Activated CD4-positive, alpha-beta T cell treated with anti-CD3 and anti-CD28 coated beads, Interleukin-2, amount 10 ng/mL, durations not matched to agents 24 days and 14 days (primary cell): ENCODE measurements at places on chromosomes 5 and 9.

GRCh38 chr9:117490199-117490598 lies 75.3 kb upstream of the ASTN2 start:
- no peak for DNase-seq

DNA sequence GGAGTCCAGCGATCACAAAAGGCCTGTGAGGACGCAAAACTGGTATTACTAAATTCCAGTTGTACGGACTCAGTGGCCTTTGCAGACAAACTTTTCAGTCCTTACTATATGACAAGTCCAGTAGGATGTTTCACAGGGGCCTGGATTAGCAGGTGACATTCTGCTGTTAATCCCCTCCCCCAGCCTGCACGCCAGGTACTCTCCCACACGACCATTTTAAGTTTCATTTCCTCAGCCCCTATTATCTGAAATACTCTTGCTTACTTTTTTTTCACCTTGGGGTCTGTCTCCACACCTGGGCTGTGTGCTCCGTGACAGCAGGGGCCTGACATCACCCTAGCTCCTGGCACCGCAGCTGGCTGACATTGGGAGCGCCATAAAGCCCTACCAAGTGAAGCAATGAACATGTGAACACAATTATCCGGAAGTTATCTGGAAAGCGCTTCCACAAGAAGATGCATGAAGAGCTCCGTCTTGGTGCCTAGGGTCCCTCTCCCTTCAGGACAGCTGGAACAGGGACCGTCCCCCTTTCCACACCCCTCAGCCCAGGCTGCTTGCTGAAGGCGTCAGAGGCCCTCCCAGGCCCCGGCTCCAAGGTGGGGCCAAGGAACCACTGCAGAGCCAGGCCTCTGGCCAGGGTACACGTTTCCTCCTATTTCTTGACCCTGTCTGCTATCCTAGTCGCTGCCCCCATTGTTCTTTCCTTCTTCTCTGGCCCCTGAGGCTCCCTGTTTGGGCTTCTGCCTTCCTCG lies 39.7 kb upstream of the ZNF622 start:
- DNase-seq: no peak

- peak; percentile 80 for DNase-seq
These were observed 52.5 kb downstream of the FNBP1 start for GRCh38 chr9:129990269-129991010.

DNA sequence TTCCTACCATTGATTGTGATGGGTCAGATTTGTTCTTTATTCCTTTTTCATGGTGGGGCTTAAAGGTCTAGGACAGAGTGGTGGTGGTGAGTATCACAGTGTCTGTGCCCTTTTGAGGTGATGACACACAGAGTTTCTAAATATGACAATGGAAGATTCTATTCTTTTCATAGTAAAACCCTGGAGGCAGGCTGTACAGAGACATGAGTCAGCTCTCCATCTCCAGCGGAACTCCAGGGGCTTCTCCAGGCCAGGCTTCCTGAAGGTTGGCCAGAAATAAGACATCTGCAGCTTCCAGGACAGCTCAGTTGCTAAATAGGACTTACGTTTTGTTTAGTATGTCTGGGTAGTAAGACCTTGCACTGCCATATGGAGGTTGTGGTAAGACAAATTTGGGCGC lies 229.5 kb downstream of the CD180 start:
- DNase-seq: no peak

DNA sequence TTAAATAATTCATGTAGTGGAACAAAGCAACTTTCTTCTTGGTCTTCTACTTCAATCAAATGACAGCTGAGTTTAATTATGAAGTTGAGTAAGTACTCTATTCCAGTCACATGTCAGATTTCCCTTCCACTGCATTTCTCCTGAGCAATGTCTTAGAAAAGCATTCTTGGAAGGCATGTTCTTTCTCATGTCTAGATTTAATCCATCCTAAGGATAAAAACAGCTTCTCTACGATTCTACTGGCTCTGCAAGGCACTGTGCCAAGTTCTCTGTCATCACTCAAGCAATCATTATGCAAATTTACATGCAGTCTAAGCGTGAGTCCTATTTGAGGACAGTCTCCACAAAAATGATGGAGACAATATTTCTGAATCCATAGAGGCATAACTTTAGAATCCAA lies 142.4 kb downstream of the YIPF5 start:
- DNase-seq: no peak

- DNase-seq: peak; percentile 27
These were observed 98.0 kb upstream of the MAP1B start for GRCh38 chr5:72009280-72009679.

DNA sequence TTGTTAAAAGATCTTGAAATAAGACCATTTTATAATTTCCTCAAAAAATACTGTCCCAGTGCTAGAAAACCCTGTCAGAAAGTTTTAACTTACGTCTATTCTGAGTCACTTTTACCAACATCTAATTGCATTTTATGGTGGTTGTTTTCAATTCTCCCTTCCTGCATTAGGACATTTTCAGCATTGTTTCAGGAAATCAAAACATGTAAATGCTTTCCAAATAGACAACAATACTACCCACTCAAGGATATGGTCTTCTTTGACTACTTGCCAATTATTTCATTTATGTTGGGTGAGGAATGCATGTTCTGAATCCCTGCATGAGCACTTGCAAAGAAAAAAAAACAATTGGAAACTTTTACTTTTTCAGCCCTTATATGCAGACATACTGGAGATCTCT lies 284.6 kb upstream of the PDE4D start:
- DNase-seq: no peak

DNA sequence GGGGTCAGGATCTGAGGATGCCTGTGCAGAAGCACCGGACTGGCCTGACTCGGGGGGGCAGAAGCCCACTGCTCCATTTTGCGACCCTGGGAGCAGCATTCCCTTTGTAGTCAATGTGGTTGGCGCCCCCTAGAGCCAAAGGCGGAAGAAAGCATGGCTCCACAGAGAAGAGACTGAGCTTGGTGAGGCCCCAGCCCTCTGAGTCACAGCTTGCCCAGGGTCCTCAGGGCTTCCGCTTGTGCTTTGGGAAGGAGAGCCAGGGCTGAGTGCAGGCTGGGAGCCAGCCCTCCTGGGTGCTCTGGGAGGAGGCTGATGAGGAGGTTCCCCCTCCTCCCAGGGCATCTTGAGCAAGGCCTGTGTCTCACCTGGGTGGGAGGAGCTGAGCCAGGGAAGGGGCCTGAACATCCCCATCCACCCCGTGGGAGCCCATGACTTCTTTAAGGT lies 5.5 kb upstream of the AQP3 start:
- DNase-seq: peak; percentile 84

GRCh38 chr5:165224366-165225045 lies 1719.1 kb downstream of the MAT2B start:
- no peak for DNase-seq

- no peak for DNase-seq
These were observed 16.8 kb downstream of the ANXA1 start for GRCh38 chr9:73168298-73168934.

- DNase-seq: no peak
These were observed 64.8 kb downstream of the UNC13B start for GRCh38 chr9:35226651-35227050.

- no peak for DNase-seq
These were observed 53.6 kb downstream of the GADD45G start for GRCh38 chr9:89658401-89658800.

- no peak for DNase-seq
These were observed 15.2 kb downstream of the EXD3 start for GRCh38 chr9:137407590-137408300.

DNA sequence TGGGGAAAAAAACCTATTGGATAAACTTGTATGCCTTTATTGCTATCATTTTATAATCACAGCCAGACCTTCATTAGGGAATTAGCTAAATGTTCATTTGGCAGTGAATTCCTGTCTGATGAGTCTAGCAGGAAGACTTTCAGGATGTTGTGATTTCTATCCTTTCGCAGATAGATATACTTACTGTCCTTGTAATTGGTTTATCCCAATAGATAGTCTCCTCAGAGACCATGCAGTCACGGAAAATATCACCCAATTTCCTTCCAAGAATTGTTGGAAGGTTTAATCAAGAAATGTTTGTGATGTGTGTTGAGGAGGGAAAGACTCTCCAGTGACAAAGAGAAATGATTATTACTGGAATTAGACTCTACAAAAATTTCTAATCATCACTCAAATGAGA lies 1937.9 kb upstream of the WWC1 start:
- no peak for DNase-seq

DNA sequence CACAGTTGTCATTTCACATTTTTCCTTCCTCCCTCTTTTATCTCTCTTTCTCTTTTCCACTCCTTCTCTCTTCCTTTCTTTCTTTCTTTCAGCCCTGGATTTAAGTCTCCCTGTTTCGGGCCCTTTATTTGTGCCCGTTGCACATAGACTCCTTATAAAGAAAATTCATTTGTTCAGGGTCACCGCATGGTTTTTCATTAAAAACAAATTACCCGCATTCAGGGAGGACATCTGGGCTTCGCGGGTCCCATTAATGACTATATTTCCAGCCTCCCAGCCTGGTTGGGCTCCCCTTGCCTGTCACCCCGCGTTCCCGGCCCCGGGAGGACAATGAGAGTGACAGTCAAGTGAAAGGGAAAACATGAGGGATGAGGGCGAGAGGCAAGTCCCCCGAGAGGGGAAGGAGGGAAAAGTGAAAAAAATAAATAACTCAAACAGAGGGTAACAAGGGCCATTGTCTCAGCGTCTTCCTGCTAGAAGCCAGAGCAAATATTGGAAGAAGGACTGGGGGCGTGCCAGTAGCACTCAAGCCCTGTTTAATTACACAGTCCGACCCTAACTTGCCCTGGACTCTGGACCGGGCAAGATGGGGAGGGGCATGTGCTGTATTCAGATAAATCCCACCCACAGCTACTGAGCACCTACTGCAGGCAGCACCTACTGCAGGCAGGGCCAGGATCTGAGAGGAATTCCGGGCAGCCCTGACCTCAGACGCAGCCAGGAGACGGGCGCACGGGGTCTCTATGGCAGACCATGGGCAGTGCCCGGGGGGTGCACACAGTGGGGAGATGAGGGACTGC lies 166.2 kb downstream of the PAX5 start:
- no peak for DNase-seq

DNA sequence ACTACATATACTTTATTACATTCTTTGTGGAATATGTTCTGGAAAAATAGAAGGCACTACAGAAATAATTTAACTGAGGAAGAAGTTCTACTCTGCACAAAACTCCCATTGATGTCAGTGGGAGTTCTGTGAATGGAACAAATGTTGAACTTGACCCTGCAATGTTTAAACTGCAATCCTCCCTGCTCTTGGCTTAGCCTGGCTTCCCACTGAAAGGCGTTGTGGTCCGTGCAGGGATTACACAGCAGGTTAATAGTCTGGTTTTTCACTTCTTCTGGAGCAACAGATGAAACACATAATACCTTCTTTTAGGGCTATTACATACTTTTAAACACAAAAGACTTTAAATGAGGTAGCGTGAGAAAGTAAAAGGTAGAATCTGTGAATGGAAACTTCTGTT lies 12.9 kb upstream of the ERBIN start:
- DNase-seq: no peak

DNA sequence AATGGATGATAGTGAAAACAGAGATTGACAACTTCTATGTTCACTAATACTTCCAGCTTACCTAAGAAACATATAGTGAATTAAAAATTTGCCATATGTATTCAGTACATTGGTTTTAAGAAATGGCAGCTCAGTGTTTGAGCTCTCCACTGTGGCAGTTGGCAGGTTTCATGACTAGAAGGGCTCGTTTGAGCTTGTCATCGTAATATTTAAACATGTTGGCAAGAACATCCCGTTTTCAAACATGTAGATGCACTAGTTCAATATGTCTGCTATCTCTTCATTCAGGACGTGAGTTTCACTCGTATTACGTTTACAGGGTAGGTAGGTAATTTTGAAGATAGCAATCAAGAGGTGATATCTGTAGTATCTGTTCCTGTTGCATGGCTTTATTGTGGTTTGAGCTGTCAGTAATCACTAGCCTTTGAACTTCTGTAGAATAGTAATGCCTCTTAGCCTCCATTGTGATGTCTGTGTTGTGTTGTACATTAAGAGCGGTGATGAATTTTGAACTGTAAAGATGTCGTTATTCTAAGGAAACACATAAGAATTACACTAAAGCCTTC lies 74.8 kb downstream of the NLN start:
- DNase-seq: no peak

DNA sequence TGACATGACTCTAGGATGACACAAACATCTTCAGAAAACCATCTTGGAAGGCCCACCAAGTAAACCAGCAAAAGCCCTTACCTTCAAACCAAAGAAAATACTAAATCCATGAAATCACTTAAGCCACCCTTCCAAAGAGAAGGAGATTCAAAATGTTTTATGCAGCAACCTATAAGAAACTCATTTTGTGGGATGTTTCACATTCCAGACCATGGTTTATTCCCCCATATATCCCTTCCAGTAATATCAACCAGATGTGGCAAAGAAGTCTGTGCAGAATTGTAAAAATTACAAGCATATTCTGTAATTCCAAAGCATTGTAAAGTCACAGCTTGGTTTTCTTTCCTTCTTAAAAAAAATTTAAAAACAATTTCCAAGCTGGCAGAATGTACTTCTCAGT lies 117.4 kb downstream of the SLIT3 start:
- no peak for DNase-seq

GRCh38 chr5:94388773-94389514 lies 229.5 kb downstream of the KIAA0825 start:
- no peak for DNase-seq

- no peak for DNase-seq
These were observed 153.4 kb downstream of the OLFM1 start for GRCh38 chr9:135240871-135241311.

GRCh38 chr5:147187099-147187540 lies 47.7 kb upstream of the STK32A start:
- DNase-seq: no peak

GRCh38 chr5:169511708-169512107 lies 71.9 kb upstream of the SPDL1 start:
- no peak for DNase-seq

DNA sequence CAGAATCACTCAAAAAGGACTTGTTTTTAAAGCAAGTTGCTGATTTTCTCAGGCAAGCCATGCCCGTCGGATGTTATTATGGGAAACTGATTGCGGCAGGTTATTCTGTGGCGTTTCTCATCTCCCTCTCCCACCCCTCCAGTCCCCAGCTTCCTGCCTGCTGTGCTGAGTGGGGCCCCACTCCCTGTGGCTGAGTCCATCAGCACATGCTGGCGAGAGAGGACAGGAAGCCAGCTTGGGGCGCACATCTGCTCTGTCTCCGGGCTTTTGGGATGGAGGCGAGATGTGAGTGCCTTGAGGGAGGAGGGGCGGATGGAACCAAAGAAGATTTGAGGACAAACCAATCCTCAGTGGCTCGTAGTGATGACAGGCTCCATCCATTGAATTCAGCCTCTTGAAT lies 108.0 kb downstream of the DAPK1 start:
- no peak for DNase-seq

GRCh38 chr5:157384971-157385709 lies 74.9 kb upstream of the NIPAL4 start:
- DNase-seq: no peak

- no peak for DNase-seq
These were observed 213.4 kb downstream of the LURAP1L start for GRCh38 chr9:12988258-12988657.

GRCh38 chr5:129591508-129592160 lies 131.5 kb downstream of the ADAMTS19 start:
- DNase-seq: no peak

- DNase-seq: no peak
These were observed 532.4 kb downstream of the TLR4 start for GRCh38 chr9:118236625-118237024.

GRCh38 chr9:111034170-111034897 lies 3.9 kb downstream of the LPAR1 start:
- no peak for DNase-seq
